ENCODE measurements at places on chromosomes 1 and 21.

DNA sequence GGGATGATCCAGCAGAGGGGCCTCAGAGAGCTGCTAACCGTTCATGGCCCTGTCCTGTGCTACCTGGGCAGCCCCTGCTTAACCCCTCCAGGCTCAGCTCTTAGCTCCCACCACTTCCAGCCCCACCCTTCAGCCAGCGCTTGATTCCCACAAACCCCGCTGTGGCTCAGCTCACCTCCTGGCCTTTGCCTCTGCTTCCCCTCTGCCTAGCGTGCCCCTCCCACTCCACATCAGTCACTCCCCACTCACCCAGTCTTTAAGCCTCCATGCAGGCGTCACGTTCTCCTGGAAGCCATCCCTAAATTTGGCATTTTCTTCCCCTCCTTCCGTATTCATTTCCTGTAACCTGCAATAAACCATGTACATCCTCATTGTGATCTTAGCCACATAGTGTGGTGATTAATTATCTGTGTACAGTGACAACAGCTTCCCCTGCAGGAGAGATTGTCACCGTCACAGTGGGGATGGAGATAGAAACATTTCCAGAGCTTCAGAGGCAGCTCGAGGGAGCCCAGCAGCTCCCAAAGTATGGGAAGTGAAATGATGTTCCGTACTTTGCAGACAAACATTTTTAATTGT, 65.5 kb downstream of the EPHB2 start:
- no peak for DNase-seq

DNA sequence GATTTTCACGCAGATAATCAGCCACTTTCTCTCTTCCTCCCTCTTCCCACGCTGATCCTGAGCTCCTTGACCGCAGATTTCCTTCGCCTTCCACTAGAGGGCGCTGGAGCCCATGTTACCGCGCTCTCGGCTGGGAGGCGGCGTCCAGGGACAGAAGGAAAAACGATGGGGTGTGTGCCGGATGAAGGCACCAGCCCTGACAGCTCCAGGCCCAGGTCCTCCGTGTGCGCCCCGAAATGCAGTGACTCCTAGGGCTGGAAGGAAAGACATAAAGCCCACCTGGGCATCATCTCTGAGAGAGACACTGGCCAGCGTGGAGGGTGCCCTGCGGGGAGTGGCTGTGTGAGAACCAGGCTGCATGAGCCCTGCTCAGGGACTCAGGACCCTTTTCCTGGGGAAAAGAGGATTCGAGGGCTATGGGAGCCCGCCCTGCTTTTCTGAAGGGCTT, 44.9 kb upstream of the CYP2J2 start:
- DNase-seq: no peak

DNA sequence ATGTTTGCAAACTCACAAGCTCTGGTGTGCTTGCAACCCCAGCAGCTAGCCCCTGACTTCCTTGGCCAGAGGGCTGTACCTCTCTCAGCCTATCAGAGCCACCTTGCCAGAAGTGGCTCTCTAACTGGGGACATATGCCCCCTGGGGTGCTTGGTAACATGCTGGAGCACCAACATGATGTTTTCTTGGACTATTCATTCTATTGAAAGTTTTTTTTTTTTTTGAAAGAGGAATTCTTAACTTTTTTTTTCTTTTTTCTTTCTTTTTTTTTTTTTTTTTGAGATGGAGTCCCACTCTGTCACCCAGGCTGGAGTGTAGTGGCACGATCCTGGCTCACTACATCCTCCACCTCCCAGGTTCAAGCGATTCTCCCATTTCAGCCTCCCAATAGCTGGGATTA, 14.7 kb upstream of the CAPN8 start:
- DNase-seq: no peak

DNA sequence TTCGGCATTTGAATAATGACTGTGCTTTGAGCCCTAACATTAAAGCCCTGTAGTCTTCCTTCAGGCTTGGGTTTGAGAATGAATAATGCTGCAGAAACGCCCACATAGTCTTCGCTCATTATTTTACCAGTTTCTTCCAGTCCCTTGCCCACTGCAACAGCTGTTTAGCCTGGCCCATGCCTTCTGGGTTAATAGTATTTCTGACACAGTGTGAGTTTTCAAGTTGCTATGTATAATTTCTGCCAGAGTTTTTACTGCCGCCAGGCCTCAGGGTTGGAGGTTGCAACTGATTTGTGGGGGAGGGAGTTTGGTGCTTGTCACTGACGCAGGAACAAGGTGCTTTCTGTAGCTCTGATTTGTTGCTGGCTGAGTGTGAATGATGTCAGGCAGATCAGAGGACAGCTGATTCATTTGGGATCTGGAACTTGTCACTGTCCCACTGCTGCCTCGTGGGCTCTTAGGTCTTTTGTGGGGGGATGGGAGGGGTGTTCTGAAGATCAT, 109.8 kb downstream of the MAST2 start:
- DNase-seq: peak; percentile 10

- no peak for DNase-seq
Observed at GRCh38 chr1:195472291-195472690, 1135.9 kb downstream of the KCNT2 start.

- peak; percentile 72 for DNase-seq
Observed at GRCh38 chr21:31182231-31183140, 144.2 kb upstream of the KRTAP19-8 start.

GRCh38 chr1:165903672-165904071, 76.3 kb downstream of the UCK2 start:
- DNase-seq: no peak

GRCh38 chr1:242579528-242580235, 55.2 kb upstream of the PLD5 start:
- DNase-seq: no peak

DNA sequence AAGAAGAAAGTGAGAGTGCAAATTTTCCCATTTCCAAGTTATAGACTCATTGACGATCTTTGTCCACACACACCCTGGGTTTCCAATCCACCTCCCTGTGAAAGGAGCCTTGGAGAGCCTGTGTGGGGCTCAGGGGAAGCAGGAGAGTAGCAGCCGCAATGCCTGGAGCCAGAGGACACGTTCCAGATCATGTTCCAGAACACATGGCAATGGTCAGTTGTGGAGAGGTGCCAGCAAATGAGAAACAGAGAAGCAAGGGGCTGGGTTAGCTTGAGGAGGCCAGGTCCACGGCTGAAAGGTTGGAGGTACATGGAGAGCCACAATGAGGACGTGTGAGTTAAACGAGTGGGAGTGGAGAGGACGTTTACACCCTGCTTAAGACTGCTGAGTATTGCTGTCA, 33.0 kb upstream of the SIPA1L2 start:
- no peak for DNase-seq

DNA sequence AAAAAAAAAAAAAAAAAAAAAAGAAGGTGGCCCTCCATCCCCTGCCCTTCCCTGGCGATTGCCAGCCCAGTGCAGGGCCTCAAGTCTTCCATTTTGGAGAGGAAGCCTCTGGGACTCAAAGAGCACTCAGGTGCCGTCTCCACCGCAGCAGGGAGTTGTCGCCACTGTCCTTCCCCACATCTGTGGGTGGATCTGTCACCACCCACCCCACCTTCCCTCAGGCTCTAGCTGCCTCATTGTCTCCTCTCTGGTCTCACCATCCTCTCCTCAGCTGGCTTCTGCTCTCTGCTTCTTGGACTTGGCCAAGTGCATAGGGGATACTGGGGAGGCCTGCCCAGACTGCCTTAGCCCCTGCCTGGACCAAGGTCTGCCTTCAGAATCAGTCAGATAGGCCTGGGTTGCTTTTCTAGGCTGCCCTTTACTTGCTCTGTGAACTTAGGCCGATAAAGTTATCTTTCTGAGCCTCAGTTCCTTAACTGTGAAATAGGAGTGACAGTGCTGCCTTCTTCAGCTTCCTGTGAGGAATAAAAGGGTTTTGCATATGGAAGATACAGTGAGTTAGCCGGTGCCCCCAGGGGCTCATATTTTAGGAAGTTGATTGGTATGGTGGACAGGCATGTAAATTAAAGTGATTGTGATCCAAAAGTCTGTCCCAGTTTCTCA, 15.8 kb downstream of the RCC1 start:
- DNase-seq: no peak

DNA sequence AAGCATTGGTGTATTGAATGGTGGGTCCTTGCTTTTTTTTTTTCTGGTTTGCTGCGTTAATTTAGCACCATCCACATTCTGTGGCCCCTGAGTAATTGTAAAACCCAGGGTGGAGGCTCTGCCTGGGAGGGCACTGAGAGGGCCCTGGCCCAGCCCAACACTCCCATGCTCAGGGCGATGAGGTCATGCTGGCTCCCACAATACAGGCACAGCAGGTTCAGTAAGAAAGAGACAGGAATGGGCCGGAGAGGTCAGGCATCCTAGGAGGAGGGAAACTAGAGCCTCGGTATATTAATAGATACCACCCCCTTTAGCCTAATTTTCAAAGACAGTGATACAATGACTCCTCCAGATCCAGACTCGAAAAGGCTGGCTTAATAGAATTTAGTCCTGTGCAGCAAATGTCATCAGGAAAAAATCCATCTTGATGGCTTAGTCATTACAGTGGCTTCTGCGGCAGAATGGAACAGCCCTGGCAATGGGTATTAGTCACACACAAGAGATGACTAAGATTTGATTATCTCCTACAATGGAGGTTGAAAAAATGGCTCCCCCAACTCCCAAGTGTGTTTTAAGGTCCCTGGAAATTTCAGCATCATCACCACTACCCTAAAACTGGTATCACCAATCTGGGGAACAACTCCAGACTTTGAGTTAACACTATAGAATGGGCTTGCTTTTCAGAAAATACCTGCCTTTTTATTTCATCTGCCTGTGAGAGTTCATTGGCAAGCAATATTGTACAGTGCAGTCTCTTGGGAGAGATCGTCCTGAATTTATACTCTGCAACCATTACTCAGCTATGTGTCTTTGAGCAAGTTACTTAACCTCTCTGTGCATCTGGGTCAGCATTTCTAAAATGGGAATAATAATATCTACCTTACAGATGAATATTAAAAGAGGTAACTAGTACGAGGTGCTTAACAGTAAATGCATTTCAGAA, 43.9 kb upstream of the LYST start:
- DNase-seq: peak; percentile 52

DNA sequence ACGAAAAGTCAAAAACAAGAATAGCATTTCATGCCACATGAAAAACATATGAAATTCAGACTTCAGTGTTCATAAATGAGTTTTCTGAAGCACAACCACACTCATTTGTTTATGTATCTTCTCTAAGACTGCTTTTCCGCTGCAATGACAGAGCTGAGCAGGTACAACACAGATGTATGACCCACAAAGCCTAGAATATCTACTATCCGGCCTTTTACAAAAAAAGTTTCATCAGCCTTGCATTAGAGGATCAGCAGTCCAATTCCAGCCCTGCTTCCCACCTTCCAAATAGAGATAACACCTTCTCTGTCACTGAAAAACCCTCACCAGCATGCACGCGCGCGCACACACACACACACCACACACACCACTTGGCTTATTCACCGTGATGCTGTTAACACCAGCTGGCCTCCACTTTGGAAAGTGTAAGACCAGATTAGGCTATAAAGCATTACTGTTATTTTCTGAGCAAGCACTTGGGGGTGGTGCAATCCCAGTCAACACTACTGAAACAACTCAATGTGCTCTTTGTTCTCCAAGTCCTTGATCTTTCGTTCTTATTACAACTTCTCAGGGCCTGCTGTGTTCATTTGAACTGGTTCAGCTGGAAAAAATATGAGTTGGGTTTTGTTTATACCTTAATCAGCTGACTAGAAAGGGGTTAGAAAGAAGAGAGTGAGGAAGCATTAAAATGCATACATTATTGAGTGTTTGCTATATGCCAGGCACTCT, 90.0 kb downstream of the GLUL start:
- DNase-seq: peak; percentile 49

DNA sequence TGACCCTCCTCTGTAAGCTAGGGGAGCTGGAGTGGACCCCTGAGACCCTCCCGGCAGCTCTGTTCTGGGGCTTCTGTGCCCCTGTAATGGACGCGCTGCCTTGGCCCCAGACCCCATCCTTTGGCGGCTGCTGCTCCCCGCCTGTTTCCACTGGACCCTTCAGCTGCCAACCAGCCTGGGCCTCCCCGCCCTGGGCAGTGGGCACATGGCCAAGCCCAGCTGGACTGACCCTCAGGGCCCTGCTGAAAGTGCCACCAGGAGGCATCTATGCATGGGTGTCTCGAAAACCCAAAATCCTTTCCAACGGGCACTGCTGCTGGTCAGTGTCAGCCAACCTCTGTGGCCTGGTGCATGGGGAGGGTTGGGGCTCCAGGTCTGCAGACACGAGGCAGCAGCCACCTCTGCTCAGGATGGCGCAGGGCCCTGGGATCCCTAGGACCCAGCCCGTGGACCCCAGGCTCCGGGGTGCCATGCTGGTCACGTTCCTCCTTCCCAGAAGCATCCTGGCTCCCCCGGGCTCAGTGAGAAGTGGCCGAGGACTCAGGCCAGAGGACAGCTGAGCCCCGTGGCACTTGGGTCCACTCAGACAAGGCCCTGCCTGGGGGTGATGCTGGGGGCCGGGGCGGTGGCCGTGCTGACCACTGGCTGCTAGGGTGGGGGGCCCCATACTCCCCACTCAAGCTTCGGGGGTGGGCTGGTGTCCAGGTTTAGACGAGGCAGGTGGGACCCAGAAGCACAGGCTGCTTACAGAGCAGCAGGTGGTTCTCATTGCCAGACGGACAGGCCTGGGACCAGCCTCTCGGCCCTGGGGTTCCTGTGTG, 46.9 kb downstream of the SLX9 start:
- no peak for DNase-seq

DNA sequence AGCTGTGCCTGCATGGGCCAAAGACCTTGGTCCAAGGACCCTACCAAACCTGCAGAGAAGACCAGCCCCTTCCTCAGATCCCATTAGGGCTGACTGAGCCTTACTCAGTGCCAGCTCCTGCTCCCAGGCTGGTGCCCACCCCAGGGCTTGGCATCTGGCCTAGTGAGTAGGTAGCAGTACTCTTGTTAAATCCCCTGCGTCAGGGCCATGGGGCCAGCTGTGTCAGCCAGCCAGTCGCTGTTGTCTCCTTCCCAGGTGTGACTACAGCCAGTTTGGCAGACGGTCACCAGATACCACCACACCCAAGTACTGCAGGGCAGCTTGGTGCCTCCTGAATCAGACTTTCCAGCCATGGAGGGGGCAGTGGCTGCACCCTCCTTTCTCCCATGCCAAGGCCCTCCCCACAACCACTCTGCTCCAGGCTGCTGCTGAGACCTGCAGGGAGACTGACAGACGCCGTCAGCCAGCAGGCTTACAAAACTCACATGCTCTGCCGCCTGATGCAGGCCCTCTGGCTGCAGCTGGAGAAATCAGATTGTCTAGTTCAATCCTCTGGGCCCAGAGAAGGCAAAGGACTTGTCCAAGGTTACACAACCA, 3.0 kb downstream of the TENT5B start:
- DNase-seq: no peak

DNA sequence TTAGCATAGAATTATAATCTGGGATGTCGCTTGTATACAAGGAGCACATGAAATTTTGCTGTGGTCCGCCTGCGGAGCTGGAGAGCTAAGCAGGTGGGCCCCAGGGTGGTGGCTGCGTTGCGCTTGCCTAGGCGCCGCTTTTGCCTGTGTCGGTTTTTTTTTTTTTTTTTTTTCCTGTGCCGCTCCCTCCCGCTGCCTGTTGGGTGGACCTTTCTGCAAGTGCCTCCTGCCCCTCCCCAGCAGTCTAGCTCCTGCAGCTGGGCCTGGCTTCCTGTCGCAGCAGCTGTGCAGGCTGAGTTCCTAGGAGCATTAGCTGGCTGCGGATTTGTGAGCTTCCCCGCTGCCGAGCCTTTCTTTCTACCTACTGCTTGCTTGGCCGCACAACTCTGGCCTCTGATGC, 20.6 kb downstream of the PYHIN1 start:
- DNase-seq: no peak

- peak; percentile 62 for DNase-seq
Observed at GRCh38 chr1:24898152-24898908, 31.7 kb downstream of the RUNX3 start.

All from activated naive CD4-positive, alpha-beta T cell treated with anti-CD3 and anti-CD28 coated beads, Interleukin-2, amount 50 U/mL, for 72 hours (primary cell).